Small intestine (tissue), 16 donors: ENCODE measurements at places on chromosomes 4 and X. TPM values are rescaled to one million over a fixed set of nuclear protein-coding genes. Genes with fewer than 3 reads are reported as not detected.

DNA sequence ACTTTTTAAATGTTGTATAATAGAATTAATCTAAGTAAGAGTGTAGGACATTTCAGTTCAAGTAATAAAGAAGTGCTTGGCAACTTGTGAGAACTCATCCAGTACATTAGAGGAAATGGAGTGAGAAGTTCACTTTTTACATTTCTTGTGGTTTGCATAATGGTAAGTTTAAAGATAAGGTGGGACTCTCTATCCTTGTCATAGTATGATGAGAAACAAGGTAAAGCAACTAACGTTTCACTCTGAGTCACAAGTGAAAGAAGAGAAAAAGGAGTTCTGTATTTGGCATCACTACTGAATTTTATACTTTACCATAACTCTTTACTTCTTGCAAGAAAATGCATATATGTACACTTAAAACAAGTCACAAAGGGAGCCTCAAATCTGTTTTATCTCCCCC is 219.4 kb downstream of the SLC4A4 start:
- no peak overlapping the region for H3K4me3 ChIP-seq
- DNase-seq, result no peak
- no peaks in the 10 kb centered on the region for H3K4me1 ChIP-seq
- no peak overlapping the region for H3K27ac ChIP-seq

GRCh38 chr4:145552181-145552822 is 66.9 kb upstream of the MMAA start:
- peaks cover 24% of the 10 kb centered on the region for H3K36me3 ChIP-seq
- no peak overlapping the region for H3K4me3 ChIP-seq
- H3K27ac ChIP-seq, result no peak overlapping the region
- no peaks in the 10 kb centered on the region for H3K4me1 ChIP-seq
- no peak for DNase-seq
- no peaks in the 10 kb centered on the region for H3K27me3 ChIP-seq

DNA sequence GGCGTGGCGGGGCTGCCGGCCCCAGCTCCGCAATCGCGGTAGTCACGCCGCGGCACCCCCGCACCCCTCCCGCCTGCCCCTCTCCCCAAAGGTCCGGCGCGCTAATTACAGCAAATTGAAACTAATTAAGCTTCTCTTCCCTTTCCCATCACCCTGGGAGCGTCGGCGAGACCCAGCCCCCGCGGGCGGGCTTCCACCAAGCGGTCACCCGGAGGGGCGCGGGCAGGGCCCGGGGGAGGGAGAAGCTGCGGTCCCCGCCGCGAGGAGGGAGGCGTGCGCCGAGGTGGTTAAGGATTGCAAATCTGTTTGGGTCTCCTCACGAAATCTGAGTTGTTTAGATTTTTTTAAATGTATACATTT is 13.1 kb downstream of the ARX start:
- no peak for DNase-seq
- no peaks in the 10 kb centered on the region for H3K4me1 ChIP-seq
- peaks cover 9% of the 10 kb centered on the region for H3K27me3 ChIP-seq
- H3K27ac ChIP-seq, result no peak overlapping the region

DNA sequence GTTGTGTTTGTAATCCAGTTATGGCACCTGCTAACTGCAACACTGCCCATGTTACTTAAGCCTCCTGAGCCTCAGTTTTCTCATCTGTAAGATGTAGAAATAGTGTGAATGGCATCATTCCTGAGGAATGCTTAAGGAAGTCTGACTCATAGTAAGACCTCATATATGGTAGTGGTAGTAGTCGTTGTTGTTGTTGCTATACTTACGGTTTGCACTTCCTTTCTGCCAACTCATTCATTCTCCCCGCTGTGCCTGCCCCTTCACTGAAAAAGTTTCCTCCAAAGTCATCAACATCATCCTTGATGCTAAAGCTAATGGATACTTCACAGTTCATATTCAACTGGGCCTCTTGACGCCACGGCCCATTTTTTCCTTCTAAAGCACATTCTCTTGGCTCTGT is 54.2 kb upstream of the SPANXN3 start:
- no peaks in the 10 kb centered on the region for H3K27me3 ChIP-seq
- no peaks in the 10 kb centered on the region for H3K4me1 ChIP-seq
- DNase-seq, result no peak
- H3K4me3 ChIP-seq, result no peak overlapping the region

DNA sequence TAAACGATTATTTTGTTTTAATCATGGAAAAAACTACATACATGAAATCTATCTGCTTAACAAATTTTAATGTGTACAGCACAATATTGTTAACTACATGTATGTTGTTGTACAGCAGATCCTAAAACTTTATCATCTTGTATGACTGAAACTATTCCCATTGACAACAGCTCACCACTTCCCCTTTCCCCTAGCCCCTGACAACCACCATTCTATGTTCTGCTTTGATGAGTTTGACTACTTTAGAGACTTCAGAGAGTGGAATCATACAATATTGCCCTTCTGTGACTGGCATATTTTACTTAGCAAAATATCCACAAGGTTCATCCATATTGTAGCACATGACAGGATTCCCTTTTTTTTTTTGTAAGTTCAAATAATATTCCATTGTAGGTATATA is 185.9 kb downstream of the CFAP299 start:
- DNase-seq, result no peak
- H3K4me3 ChIP-seq, result no peak overlapping the region
- H3K27me3 ChIP-seq, result no peaks in the 10 kb centered on the region
- H3K36me3 ChIP-seq, result no peaks in the 10 kb centered on the region

DNA sequence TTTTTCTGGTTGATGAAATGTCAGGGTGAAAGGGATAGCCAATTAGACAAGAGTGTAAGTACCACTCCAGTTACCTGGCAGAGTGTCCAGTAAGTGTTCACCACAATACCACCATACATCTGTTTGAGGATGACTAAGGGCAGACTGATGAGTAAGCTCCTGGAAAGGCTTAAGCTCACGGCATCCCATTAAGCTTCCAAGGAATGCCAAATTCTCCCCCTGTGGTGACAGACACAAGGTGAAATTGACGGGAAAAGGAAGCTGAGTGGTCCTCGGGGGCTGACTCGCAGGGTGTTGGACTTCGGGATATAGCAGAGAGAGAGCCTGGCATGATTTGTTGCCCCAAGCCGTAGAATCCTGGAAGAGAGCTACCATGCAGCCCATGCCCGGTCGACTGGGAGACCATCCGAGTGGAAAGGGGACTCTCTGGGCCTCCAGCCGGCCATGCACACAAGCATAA is 7.6 kb upstream of the BST1 start:
- no peak overlapping the region for H3K4me3 ChIP-seq
- no peaks in the 10 kb centered on the region for H3K36me3 ChIP-seq
- H3K27ac ChIP-seq, result no peak overlapping the region

DNA sequence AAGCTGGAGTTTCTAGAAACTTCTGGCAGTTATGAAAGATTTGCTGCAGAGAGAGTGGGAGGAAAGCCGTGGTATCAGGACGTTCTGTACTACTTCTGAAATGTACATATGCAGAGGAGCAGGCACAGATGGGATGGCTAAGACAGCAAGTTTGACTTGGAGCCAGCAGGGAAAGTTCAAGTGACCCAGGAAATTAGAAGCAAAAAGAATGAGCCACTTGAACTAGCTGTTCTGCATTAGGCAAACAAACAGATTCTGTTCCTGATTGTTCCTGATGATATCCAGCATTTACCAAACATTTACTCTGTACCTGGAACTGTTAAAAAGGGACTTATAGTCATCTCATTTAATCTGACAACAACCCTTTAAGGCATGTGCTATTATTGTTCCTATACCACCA is 41.4 kb upstream of the CXCL13 start:
- DNase-seq, result peak; percentile 77
- no peaks in the 10 kb centered on the region for H3K36me3 ChIP-seq
- peak overlapping the region; percentile 68 for H3K27ac ChIP-seq
- no peak overlapping the region for H3K4me3 ChIP-seq
- no peaks in the 10 kb centered on the region for H3K27me3 ChIP-seq

- H3K4me3 ChIP-seq, result no peak overlapping the region
- H3K36me3 ChIP-seq, result no peaks in the 10 kb centered on the region
- H3K27ac ChIP-seq, result no peak overlapping the region
- no peaks in the 10 kb centered on the region for H3K27me3 ChIP-seq
- no peaks in the 10 kb centered on the region for H3K4me1 ChIP-seq
Observed at GRCh38 chr4:170325599-170325998, 235.8 kb upstream of the AADAT start.

DNA sequence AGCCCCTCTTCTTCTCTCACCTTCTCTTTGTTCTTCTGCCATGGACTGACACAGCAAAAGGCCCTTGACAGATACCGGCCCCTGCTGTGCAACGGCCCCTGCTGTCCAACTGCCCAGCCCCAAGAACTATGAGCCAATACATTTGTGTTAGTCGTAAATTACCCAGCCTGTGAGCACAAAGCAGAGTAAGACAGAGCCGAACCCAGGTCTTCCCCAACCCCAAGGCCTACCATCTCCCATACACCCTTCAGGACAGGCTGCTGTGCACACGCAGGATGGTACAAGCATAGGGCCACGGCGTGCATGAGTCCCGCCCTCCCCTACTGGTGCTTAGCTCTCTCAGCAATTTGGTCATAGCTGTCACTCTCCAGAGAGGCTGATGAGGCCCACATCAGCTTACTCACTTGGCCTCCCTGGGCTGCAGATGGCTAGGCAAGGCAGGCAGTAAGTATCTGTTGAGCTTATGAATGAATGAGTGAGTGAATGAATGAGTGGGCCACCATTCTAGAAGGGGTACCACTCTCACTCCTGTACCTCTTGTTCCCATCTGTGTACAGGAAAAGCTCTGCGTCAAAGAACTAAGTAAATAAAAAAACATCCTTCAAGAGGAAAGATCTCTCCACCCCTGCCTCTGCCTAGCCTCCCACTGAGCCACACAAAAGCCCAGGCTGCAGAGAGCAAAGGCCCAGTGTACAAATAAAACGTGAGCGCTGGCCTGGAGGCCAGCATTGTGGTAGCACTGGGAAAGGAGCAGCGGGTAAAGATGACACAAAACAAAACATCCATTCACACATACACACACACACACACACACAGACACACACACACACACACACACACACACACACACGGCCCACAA is 13.9 kb downstream of the WDR1 start:
- DNase-seq, result no peak
- H3K4me3 ChIP-seq, result no peak overlapping the region
- H3K4me1 ChIP-seq, result peaks cover 8% of the 10 kb centered on the region
- H3K27ac ChIP-seq, result no peak overlapping the region

MAGEA2 gene
- polyA plus RNA-seq, result not detected

HTR2C gene
- not detected for polyA plus RNA-seq
